ENCODE measurements at places on chromosomes 13 and 19. TPM values are rescaled to one million over a fixed set of nuclear protein-coding genes. Genes with fewer than 3 reads are reported as not detected.

GRCh38 chr13:59607780-59608233 lies 555.9 kb downstream of the DIAPH3 start:
- DNase-seq, result no peak

DNA sequence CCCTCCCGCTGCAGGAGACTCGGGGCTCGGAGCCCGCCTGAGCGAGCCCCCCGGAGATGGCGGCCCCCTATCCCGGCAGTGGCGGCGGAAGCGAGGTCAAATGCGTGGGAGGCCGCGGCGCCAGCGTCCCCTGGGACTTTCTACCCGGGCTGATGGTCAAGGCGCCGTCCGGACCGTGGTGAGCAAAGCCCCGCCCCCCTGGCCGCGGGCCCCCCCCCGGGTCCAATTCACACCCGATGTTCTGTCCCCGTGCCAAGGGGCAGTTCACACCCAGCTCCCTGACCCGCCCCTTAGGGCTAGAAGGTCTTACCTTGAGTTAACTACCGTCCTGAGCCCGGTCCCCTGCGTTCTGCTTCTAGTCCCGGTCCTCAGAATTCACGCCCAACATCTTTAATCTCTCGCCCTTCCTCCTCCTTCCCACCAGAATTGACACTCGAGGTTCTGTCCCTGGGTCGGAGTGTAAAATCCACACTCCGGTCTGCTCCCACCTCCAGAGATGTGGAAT lies 1.4 kb downstream of the NPAS1 start:
- peak; percentile 65 for DNase-seq

DNA sequence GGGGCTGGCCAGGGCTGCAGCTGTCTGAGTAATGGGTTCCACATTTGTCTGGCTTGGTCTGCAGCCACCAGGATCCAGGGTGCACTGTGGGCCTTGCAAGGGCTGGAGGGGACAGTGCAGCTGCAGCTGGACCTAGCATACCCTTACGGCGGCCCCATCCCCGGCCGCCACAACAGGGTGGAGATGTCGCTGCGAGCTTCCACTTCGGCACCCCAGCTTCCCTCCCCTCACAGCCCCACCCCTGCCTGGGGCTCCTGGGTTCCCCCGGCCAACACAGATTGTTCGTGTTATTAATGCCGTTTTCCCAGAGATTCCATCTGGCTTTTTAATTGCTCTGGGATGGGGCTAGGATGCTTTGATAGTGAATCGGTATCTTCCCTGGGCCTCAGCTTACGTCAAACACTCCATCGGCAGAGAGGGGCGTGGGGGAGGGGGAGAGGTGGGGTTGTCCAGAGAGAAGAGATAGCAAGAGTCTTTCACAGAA lies 5.8 kb downstream of the CEBPA start:
- peak; percentile 12 for DNase-seq

DNA sequence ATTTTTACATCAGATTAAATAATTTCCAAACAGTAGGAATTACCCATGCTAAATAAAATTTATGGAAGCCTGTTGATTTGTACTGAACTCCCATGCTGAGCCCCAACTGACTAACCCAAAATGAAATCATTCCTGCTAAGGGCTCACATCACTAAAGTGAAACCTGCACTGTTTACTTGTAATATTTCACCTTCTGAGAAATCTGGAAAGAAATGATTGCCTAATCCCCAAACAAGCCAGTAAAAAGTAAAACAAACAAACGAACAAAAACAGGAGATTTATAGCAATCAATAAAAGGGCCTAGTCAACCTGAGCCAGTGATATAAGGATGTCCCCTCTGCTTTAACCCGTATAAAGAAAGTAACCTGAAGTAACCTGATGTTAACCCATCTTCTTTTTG lies 1599.8 kb downstream of the OLFM4 start:
- DNase-seq, result no peak

DNA sequence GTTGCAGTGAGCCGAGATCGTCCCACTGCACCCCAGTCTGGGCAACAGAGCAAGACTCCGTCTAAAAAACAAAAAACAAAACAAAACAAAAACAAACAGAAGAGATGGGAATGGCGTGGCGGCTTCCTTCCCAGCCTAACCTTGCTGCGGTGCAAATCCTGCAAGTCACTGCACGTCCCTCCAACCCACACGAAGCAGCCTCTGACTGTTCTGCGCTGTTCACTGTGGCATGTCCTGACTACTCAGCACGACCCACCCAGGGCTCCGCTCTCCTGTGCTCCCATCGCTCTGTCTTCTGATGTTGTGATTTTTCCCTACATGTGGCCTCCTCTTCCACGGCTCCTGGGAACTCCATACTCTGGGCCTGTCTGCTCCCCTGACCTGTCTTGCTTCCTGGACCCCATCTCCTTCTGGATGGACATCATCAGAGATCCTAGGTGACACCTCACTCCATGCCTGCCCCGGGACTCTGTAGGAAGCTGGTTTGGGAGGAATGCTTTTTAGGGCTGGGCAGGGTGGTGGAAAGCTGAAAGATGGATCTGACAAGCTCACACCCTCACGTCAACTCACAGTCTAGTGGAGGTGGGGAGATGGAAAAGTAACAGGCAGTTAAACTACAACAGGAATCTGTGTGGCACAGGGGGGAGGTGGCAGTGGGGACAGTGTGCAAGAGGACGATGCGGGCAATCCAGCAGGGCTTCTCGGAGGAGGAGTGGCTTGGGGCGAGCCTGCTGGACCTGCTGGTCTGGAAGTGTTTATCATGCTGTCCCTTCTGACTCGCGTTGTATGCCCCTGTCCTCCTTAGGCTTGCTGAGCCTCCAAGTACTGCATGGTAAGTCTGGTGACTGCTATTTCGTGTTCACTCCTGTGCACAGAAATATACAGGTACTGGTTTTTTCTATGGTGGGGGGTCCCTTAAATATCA lies 18.8 kb downstream of the ZSCAN5A start:
- no peak for DNase-seq

CDX2 gene
- total RNA-seq, result not detected

CEBPG gene
- total RNA-seq, result 36.2 TPM

Measured in GM23248 (cell line).